ENCODE measurements at places on chromosomes 12 and 14.

GRCh38 chr14:75626863-75627262 is 33.8 kb downstream of the ERG28 start:
- no peak for DNase-seq

GRCh38 chr12:15719230-15719629 is 70.0 kb downstream of the EPS8 start:
- no peak for DNase-seq

DNA sequence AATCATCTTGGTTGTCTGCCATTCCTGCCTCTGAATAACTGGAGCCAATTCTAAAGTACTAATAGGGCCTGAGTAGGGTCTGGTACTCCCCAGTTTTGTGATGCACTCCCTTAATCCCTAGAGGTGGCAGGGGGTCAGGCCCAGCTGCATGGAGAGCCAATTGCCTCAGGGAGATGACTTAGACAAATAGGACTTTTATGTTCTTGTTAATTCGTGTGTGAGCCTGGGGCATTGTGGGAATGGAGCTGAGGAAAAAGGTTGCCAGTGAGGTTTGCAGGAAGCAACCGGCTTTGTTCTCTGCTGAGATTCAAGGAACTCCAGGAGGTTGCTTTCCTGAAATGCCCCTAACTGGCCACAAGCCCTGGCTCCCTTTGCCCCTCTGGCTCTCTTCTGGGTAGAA is 6.8 kb upstream of the DCD start:
- DNase-seq: no peak

- no peak for DNase-seq
These were observed 34.6 kb downstream of the ATF7 start for GRCh38 chr12:53591301-53592206.

DNA sequence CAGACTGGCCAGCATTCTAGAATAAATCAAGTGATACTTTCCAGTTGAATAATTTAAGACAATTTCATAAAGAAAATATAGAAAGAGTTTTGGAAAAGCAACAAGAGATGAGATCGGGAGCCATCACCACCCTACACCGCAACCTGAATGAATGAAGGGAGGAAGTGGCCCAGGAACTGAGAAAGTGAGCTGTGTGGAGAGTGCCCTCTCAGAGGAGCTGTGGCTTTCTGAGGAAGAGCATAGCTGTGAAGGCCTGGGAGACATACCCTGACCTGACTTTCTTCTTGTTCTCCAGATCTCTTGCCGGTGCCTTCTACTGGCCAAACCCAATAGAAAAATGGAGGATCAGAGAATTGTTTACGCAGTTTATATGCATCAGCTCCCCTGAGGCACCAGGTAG is 79.3 kb upstream of the TSPAN8 start:
- DNase-seq: no peak
